ENCODE measurements at places on chromosomes 16 and 17. TPM values are rescaled to one million over a fixed set of nuclear protein-coding genes. Genes with fewer than 3 reads are reported as not detected.

DNA sequence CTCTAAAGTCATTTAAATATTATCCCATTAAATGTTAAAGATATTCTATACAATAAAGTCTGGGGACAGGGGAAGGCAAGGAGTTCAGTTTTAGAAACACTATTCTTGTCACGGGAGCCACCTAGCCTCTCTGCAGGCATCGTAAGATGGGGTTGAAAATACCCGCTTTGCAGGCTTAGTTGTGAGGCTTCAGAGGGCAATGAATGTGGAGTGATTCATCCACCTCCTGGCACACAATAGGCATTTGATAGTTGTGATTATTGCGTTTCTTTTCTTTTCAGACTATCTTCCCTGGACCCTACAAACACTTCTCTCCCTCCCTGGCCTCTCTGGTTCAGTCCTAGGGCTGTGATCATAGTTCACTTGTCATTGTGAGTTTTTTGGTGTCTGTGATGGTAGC is 19.6 kb downstream of the GLP2R start:
- DNase-seq = no peak

GRCh38 chr17:704111-704864 is 10.4 kb downstream of the VPS53 start:
- DNase-seq = peak; percentile 82

DNA sequence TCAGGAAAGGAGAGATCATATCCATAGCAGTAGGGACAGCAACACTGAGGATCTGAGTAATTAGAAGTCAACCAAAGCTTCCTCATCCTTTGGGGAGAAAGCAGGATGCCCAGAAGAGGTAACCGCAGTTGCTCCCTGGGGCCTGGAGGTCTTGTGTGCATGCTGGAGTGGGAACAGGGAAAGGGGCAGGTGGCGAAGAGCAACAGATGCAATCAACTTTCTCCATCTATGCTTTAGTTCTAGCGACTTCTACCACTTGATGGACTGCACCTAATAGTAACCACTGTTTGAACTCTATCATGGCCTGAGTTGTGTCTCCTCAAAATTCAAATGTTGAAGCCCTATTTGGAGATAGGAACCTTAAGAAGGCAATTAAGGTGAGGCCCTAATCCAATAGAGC is 503.8 kb downstream of the NPIPA7 start:
- DNase-seq = no peak

GRCh38 chr17:9696279-9697044 is 51.1 kb downstream of the USP43 start:
- DNase-seq = no peak

DNA sequence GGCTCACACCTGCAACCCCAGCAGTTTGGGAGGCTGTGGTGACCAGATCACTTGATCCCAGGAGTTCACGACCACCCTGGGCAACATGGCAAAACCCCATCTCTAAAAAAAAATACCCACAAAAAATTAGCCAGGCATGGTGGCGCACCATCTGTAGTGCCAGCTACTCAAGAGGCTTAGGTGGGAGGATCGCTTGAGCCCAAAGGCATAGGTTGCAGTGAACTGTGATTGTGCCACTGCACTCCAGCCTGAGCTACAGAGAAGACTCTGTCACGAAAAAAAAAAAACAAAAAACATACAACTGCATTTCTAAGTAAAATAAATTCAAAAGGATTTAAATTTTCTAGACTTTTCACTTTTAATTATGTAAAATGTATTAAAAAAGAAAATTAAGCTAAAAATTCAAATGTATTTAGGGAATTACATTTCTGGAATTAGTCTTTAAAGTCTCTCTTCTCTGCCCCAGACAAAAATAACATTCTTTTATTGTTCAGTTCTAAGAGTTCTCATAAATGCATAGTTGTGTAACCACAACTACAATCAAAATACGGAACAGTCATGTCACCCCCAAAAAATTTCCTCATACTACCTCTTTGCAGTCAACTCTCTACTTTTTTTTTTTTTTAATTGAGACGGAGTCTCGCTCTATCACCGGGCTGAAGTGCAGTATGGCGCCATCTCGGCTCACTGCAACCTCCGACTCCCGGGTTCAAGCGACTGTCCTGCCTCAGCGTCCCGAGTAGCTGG is 14.1 kb downstream of the FAM222B start:
- peak; percentile 62 for DNase-seq

DNA sequence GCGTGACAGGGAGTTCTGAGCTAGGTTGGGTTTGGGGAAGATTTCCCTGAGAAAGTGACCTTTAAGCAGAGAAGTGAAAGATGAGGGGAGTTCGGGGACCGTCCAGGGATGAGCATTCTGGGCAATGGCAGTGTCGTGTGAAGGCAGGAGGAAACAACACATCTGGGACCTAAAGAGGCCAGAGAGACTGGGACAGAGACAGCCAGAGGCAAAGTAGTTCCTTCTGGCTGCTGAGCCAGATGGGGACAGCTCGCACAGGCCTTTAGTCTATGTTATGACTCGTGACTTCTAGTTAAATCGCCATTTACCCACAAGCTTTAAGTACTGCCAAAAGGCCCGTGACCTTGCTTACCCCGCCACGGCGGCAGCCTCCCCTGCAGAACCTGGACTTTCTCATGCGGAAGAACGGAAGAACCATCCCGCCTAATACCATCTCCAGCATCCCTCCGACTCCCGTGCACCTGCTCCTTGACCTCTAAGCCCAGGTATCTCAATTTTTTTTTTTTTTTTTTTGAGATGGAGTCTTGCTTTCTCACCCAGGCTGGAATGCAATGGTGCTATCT is 8.5 kb upstream of the MED11 start:
- DNase-seq = no peak

DNA sequence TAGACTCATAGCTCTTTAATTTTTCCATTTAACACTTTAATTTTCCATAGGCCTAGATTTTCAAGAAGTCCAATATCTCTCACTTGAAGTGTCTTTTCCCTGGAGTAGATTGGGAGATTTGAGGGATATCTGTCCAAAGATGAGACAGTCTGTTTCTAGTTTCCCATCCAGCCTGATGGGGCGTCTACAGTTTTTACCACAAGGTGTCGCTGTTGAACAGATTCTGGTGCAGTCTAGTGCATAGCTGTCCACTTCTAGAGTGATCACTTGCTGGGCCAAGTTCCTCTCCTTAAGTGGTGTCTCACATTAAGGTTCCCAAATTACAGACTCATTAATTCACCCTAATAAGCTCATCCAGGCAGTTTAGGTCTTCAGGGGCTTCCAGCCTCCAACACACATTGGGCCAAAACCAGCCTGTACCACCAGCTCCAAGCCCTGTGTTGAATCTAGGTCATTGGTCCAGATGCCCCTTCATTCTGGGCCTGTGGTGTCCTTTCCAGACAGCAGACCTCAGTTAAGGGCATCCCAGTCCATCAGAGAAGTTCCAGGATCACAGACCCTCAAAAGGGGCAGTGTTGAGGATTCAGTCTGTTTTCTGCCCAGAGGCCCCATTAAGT is 9.4 kb downstream of the SNX20 start:
- DNase-seq = no peak

DNA sequence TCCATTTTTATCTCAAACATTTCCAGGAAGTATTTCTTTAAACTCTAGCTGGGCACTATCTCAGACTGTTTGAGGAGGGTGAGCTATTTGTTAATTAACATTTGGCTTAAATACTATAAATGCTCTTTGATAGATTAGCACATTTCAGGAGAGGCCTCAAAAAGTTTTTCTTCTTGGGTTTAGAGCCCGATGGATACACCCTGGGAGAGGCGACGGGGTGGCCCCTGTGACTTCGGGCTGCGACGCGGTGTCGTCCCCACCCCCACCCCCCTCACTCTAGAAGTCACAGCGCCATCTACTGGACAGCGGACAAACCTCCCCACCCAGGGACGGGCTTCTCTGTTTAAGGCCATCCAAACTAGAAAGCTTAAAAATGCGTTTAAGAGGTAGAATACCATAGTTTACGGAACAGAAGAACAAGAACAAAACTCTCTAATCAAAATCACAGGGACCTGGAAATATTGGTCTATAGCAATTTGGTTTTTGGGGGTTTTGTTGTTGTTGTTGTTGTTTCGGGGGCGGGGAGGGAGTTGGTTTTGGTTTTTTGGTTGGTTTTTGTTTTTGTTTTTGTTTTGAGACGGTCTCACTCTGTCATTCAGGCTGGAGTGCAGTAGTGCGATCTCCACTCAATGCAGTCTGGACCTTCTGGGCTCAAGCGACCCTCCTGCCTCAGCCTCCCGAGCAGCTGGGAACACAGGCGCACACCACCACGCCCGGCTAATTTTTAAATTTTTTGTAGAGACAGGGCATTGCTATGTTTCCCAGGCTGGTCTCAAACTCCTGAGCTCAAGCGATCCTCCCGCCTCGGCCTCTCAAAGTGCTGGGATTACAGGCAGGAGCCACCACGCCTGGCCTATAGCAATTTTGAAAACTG is 254.4 kb downstream of the C16orf95 start:
- DNase-seq = peak; percentile 48

GRCh38 chr16:620700-621525 is 9.9 kb upstream of the WFIKKN1 start:
- no peak for DNase-seq

GRCh38 chr16:57899771-57900661 is 70.9 kb downstream of the CNGB1 start:
- DNase-seq = peak; percentile 71

GRCh38 chr16:48503779-48504178 is 106.2 kb downstream of the N4BP1 start:
- peak; percentile 23 for DNase-seq

DNA sequence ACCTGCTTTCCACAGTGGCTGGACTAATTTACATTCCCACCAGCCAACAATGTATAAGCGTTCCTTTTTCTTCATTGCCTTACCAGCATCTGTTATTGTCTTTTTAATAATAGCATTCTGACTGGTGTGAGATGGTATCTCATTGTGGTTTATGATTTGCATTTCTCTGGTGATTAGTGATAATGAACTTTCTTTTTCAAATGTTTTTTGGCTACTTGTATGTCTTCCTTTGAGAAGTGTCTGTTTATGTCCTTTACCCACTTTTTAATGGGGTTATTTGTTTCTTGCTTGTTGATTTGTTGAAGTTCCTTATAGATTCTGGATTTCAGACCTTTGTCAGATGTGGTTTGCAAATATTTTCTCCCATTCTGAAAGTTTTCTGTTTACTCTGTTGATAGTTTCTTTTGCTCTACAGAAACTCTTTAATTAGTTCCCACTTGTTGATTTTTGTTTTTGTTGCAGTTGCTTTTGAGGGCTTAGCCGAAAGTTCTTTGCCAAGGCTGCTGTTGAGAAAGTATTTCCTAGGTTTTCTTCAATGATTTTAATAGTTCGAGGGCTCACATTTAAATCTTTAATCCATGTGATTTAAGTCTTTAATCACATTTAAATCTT is 26.8 kb downstream of the ITGAM start:
- no peak for DNase-seq

GRCh38 chr17:49431743-49432142 is 17.1 kb upstream of the PHB1 start:
- DNase-seq = no peak

DNA sequence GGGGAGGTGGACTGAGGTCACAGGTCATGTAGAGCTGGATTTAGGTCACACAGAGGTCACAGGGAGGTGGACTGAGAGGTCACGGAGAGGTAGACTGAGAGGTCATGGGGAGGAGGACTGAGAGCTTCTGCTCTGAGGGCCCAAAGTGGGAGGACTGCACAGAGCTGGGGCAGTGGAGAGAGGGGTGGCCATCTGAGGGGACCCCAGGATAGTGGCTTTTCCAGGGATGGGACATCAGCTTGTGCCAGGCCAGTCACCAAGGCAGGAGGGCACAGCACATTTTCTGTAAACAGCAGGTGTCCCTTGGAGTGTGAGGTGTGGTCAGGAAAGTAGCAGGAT is 26.1 kb upstream of the JPT2 start:
- DNase-seq = no peak

GRCh38 chr16:72444696-72445095 is 272.7 kb upstream of the PMFBP1 start:
- no peak for DNase-seq

DNA sequence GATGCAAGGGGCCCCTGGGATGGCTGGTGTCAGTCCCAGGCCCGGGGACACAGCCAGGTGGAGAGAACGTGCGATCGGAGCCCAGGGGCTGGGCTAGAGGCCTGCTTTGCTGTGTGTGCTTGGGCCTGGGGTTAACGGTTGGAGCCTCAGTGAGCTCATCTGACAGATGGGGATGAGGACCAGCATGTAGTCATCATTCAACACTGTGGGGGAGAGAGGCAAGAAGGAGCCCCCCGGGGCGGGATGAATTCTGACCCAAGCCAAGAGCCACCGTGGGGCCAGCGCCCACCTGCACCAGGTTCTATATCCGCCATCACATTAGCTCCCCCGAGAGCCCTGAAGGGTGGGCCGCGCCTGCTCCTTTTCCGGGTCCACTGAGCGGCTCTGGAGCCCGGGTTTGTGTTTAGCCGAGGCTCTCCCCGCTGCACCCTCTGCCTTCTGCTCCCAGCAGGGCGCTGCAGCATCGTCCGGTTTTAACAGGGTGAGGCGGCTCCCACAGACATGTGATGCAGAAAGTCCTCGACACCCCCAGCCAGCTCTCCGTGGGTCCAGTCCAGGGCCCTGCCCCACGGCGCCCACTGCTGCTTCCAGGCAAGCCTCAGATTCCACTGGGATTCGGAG is 365.7 kb downstream of the SEC14L1 start:
- DNase-seq = no peak

The IKZF3 gene
- 2.8 TPM for total RNA-seq

The PGS1 gene
- 62.5 TPM for total RNA-seq

The DOC2B gene
- 3.6 TPM for total RNA-seq

The HNF1B gene
- not detected for total RNA-seq
